Stimulated activated CD4-positive, alpha-beta T cell treated with anti-CD3 and anti-CD28 coated beads, Interleukin-4, amount 100 ng/mL, for 24 hours (primary cell): ENCODE measurements at places on chromosomes 1 and 21.

DNA sequence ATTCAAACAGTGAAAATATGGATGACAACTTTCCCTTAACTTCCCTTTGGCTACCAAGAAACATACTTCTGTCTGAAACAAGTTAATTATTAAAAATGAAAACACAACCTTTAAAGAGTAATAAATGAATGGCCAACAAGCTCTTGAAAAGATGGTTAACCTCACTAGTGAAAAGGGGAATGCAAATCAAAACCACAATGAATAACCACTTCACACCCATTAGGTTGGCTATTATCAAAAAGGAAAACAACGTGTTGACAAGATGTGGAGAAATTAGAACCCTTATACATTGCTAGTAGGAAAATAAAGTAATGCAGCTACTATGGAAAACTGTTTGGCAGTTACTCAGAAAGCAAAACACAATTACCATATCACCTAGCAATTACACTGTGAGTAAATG is 14.1 kb downstream of the COP1 start:
- DNase-seq: no peak

DNA sequence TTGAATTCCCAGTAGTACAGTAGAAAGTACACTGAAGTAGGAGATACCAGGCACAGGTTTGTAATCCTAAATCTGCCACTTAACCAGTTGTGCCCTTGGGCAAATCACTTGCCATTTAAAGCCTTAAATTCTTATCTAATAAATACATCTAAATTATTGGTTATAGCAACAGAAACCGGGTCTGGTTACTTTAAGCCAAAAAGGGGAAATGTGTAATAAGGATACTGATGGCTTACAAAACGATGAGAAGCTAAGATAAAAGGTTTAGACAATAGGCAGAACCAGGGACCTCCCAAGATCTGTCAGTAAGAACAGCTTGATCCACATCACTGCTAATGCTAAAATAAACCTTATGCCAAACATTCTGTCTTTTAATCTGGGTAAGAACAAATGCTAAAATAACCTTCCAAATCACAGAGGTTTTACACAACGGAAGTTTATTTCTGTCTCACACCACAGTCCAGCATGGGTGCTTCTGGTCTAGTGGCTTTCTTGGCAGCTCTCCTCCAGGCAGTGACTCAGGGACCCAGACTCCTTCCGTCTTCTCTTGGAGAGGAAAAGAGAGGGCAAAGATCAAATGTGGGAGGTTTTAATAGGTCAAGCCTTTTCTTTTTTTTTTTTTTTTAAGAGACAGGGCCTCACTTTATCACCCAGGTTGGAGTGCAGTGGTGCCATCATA is 16.5 kb upstream of the ZMYM1 start:
- no peak for DNase-seq

GRCh38 chr1:192983349-192983980 is 75.7 kb downstream of the UCHL5 start:
- DNase-seq: peak; percentile 50

DNA sequence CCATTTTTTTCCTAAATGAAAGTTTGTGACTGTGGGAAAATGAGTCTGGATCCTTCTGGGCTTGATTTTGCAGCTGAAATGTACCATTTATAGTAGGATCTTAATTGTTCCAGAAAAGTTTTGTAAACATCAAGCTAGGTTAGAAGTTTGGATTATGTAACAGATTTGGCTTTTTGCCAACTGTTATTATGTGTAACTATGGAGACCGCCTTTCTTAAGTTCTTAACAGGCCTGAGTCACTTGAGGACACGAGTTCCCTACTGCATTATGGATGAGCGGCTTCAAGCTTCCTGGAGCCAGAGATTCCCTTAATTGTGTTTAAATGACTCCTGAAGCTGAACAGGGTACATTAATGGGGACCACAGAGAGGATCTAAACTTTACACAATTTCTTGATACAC is 22.2 kb downstream of the SLC25A33 start:
- no peak for DNase-seq

DNA sequence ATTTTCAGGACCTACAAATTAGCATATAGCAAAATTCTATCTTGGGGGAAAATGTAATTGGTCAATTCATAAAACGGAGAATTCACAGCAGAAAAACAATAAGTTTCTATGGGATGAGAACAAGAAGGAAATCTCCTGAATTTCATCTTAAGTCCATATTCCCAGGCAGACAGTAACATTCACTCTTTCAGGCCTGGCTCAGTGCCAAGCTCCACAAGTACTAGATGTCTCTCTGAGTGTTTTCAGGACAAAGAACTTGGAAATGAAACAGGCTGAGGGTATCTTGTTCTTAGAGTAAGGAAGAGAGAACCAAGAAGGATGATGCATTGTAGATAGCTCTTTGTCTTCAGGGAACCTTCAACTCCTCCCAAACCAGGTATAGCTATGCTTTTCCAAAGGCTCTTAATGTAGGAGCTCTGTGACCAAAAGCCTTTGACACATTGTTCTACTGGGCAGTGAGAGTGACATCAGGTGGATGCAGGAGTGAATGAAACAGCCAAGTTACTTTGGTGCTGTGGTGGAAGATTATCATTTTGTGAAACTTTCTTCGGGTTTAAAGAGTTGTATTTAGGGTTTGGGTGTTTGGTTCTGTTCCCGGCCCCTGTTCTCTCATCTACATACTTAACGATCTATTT is 298.3 kb downstream of the GPATCH2 start:
- DNase-seq: no peak

GRCh38 chr1:165686971-165687433 is 11.4 kb downstream of the ALDH9A1 start:
- DNase-seq: no peak

- DNase-seq: peak; percentile 81
These were observed 17.3 kb downstream of the CRYBG2 start for GRCh38 chr1:26336477-26337205.

- DNase-seq: no peak
These were observed 92.0 kb upstream of the PPM1J start for GRCh38 chr1:112807117-112807516.

DNA sequence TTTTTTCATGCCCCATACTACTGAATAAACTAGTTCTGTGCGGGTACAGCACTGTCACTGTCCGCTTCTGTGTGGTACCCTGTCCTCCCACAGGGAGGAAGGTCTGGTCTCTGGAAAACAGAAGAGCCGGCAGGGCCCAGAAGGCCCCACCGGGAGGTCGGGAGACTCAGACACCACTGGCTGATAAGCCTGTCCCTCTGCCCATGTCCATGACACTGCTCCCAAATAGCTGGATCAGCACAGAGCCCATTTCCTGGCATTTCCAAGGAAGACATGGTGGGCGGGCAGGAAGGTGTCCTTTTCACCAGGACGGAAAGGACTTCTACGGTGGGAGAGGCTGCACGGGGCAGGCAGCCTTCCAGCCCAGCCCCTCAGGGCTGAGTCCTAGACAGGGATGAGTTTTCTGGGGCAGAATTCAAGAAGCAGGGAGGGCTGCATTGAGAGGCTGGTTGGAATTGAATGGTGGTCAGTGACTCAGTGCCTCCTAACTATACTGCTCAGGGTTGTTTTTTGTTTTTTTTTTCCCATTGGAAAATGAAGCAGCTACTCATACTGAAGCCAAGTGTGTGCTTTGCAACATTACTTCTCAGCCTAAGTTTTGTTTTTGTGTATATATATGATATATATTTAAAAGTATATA is 7.1 kb downstream of the PSRC1 start:
- DNase-seq: no peak

DNA sequence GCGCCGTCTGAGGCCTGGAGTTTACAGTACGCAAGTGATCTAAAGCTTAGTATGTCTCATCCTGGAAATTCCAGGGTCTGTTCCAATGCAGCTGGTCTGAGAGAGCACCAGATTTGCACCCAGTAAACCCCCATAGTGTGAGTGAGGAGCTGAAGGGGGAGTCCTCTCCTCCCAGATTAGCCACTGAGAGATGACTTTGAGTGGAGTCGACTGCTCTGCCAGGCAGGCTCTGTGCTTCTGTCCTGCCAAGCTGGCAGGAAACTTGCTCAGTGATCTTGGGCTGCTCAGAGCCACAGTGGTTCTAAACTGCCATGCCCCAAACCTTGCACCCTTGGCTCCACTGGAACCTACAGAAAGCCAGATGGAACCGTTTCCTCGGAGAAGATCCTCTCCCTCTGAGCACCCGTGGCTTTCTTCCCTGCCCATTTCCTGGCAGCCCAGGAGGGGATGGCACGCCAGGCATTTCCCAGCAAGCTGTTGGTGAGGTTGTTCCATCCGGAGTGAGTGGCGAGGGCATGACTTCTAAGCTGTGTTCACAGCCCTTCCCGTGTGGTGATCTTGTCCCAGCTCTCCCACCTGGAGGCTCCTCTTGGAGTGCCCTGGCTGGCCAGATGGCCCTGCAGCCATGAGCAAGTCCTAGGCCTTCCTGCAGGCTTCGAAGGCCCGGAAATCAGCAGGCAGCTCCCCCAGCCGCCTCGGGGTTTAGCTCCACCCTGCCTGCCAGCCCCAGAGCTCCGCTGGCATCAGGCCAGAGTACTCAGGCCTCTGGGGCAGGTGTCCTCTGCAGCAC is 125.9 kb upstream of the VAMP3 start:
- no peak for DNase-seq

- DNase-seq: no peak
These were observed 37.1 kb downstream of the SSX2IP start for GRCh38 chr1:84653130-84653677.

DNA sequence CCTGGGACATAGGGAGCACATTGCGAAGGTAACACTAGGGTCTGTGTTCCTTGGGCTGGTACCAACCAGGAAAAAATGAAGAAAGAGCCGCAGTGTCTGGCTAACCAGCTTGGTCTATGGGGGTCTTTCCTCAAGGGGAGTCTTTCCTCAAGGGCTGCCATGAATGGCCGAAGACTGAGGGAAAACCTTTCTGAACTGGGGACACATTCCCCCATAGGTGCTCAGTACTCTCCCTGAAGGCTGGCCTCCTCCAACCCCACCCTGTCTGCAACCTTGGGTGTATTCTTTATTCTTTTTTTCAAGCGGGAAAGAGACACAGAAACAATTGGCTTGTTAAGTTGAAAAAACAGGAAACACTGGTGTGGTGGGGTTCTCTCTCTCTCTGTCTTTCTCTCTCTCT is 200.5 kb downstream of the BACH1 start:
- DNase-seq: no peak

GRCh38 chr1:109850827-109851226 is 59.8 kb upstream of the CSF1 start:
- no peak for DNase-seq

DNA sequence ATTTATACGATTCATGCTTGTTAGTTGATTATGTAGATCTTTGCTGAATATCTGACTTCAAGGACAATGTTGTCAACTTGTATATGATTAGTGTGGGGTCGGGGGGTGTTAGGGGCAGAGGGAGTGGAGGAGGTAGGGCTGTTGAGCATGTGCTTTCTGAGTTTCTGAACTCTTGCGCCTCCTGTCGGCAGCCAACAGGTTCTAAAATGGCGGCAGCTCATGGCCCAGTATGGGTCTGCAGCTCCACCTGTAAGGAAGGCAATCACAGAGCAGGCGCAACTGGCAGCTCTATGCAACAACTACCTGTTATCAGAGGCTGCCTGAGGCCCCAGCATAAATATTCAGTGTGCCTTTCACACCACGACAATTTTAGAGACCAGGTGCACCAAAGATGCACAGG is 205.8 kb upstream of the PLXNA2 start:
- no peak for DNase-seq
